Smooth muscle cell of the pulmonary artery (primary cell): ENCODE measurements at places on chromosomes 6 and 20. TPM values are rescaled to one million over a fixed set of nuclear protein-coding genes. Genes with fewer than 3 reads are reported as not detected.

PTCRA gene
- total RNA-seq = not detected in 2 replicates

FAM209B gene
- not detected in 2 replicates for total RNA-seq

TREM1 gene
- 1.5 and 19.5 TPM in 2 replicates for total RNA-seq

IL22RA2 gene
- not detected in 2 replicates for total RNA-seq

MOG gene
- total RNA-seq = not detected in 2 replicates

OR12D3 gene
- not detected in 2 replicates for total RNA-seq

KCNG1 gene
- 3.2 and 18.6 TPM in 2 replicates for total RNA-seq

ME1 gene
- total RNA-seq = 32.6 and 34.5 TPM in 2 replicates

SMOC2 gene
- 0.13 TPM in 1 of 2 replicates, not detected in the other for total RNA-seq

MUCL3 gene
- total RNA-seq = not detected in 2 replicates

LPIN3 gene
- total RNA-seq = 7.0 and 8.3 TPM in 2 replicates

TNXB gene
- total RNA-seq = 9.8 and 66.7 TPM in 2 replicates

AIG1 gene
- total RNA-seq = 34.7 and 46.3 TPM in 2 replicates

CEBPB gene
- total RNA-seq = 54.6 and 59.6 TPM in 2 replicates

TMEM30A gene
- 179 and 281 TPM in 2 replicates for total RNA-seq

ABHD16B gene
- not detected in 2 replicates for total RNA-seq

SYCP2L gene
- total RNA-seq = 0.07 TPM in 1 of 2 replicates, not detected in the other

BNIP5 gene
- not detected in 2 replicates for total RNA-seq

POM121L2 gene
- not detected in 2 replicates for total RNA-seq

HNF4A gene
- not detected in 2 replicates for total RNA-seq

ROMO1 gene
- total RNA-seq = 98.0 and 100 TPM in 2 replicates

ZBTB12 gene
- 7.6 and 9.8 TPM in 2 replicates for total RNA-seq

RBBP8NL gene
- not detected in 2 replicates for total RNA-seq

EFCAB8 gene
- total RNA-seq = 0.33 TPM in 1 of 2 replicates, not detected in the other

FRMD1 gene
- not detected in 2 replicates for total RNA-seq

TP53TG5 gene
- total RNA-seq = 0.03 TPM in 1 of 2 replicates, not detected in the other

SLC35F1 gene
- 0.07 TPM in 1 of 2 replicates, not detected in the other for total RNA-seq

AKAP12 gene
- total RNA-seq = 45.4 and 94.6 TPM in 2 replicates

ARMH2 gene
- not detected in 2 replicates for total RNA-seq

ZKSCAN4 gene
- total RNA-seq = 4.8 and 6.0 TPM in 2 replicates

KCNK16 gene
- total RNA-seq = not detected in 2 replicates

SLC22A2 gene
- total RNA-seq = 0.07 and 1.7 TPM in 2 replicates

WFDC12 gene
- not detected in 2 replicates for total RNA-seq

SLC35B3 gene
- total RNA-seq = 20.7 and 28.9 TPM in 2 replicates

MTG2 gene
- 15.4 and 19.2 TPM in 2 replicates for total RNA-seq
